Activated CD4-positive, alpha-beta T cell treated with anti-CD3 and anti-CD28 coated beads, Interleukin-2, Interleukin-6, amounts not matched to agents 100 ng/mL and 50 ng/mL, durations not matched to agents 16 hours and 8 hours (primary cell): ENCODE measurements at places on chromosomes 2 and 18.

DNA sequence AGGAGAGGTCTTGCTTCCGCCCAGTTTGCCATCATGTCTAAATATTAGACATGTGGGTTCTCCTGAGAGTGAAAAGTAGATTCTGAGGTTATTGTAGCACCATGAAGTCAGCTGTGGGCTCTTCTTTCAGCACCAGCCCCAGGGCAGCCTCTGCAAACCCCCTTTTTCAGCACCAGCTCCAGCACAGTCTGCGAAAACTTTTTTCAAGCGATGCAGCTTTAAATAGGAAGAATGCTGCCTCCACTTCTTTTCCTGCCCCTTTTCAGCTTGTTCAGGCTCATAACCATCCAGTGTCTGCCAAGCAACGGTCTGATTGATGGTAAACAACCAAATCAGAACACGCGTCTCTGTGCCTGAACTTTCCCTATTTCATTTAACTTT lies at the start of gene COL5A2:
TSS of gene COL5A2 (minus strand) at position 192 of the 381 bp plus-strand sequence. CDS start at position 35, 157 bp downstream.
- no peak for DNase-seq

DNA sequence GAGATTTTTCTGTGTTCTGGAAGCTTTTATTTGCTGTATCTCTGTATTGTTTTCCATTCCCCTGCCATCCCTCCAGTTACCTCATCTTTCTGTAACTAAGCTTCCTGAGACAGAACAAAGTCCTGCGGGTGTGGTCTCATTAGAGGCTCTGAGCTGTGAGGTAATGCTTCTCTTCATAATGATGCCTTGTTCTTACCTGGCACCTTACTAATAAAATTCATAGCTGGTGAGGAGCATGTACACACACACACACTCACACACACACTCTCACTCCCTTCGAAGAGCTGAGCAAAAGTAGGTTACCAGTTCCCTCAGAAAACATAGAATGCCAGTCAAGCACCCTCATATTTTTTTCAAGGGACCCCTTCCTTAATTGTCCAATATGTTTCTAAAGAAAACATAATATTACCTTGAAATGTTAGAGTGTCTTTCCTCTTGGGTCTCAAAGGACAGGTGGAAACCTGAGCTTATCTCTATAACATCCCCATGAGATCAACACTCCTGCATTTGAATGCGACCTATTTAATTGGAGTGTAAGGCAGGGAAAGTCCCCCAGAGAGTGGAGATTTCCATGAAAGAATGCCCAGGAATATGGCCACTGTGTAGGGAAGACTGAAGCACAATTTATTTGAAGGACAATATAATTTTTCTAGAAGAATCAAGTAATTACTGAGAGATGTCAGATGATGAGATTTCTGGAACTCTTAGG lies 161.6 kb upstream of the NCK2 start:
- no peak for DNase-seq

GRCh38 chr2:240189686-240190085 lies 49.2 kb upstream of the OTOS start:
- DNase-seq: no peak

DNA sequence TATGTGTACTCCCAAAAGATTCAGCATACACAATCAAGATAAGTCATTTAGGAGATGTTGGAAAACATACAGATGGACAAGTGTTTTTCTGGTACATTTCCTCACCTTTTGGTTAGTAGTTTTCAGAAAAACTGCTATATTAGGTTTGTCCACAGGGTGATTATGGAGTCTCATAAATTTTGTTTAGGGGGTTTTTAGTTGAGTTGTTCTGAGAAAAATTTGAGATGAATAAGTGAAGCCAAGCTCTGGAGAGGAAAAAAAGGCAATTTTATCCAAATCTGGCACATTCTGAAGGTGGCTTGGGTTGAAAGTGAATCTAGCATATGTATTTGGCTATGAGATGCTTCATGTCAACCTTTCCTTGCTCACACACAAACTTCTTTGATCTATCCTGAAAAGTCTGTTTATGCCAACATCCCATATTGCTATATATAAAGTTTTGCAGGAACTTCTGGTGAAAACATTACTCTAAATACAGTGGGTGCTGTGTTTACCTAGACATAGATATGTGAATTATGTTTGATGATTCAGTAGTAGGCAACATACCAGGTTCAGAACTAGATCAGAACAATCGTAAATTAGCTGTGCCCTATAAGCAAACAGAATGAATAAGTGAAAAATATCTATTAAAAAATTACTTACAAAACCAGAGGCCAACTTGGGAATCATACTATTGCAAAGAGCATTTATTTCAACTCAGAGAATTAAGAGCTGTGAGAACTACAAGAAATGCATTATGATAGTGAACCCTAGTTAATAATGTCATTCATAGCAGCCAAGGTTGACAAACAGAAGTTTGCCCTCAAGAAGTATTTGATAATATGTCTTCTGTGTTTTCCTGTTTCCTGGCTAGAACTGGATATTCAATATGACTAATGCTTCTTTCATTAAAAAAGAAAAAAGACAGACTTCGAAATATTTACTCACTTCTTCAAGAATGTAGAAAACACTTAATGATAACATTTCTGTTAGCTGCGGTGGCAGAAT lies 552.0 kb downstream of the IRS1 start:
- DNase-seq: no peak

GRCh38 chr18:13800505-13801259 lies 23.3 kb upstream of the MC5R start:
- DNase-seq: peak; percentile 68

DNA sequence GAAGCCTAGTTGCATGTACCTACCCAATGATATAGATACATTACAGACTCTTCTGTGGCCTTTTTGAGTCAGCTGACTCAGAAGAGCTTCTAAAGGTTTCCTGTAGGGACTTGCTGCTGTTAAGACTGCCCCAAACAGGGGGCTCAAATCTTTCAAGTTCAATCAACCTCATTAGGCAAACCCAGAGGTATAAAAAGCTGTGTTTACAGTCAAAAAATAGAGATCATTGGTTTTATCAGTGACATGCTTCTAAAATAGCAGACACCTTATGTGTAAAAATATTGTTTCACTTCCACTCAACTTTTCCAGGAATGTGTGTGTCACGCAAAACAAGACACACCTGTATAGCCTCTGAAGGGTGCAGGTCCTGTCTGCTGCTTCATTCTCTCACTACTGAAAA lies 624.3 kb upstream of the FANCL start:
- DNase-seq: peak; percentile 13

DNA sequence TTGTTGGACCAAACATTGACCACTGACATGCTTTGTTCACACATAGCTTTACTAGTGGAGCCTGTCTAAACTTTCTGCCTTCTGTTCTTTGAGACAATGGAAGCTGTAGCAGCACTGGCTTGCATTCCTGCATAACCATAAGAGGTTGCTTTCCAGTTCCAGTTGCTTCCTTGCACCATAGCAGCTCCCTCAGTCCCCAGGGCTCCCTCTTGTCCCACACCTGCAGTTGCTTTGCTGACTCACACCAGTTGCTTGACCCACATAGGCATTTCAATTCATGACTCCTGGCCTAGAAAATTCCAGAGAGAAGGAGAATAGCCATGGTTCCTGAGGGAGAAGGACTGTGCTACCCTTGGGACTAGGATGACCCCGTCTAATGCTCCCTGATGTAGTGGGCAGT lies 20.9 kb downstream of the SGPP2 start:
- no peak for DNase-seq

DNA sequence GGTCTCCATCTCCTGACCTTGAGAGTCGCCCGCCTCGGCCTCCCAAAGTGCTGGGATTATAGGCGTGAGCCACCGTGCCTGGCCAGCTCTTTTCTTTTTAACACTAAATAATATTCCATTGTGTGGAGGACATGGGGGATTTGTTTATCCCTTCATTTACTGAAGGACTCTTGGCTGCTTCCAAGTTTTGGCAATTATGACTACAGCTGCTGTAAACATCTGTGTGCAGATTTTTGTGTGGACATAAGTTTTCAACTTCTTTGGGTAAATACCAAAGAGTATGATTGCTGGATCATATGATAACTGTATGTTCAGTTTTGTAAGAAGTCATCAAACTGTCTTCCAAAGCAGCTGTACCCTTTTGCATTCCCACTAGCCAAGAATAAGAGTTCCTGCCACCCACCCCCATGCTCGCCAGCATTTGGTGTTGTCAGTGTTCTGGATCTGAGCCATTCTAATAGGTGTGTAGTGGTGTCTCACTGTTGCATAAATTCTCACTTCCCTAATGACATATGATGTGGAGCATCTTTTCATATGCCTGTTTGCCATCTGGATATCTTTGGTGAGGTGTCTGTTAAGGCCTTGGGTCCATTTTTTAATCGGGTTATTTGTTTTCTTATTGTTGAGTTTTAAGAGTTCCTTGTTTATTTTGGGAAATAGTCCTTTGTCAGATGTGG lies 52.2 kb downstream of the TNFRSF11A start:
- DNase-seq: no peak

GRCh38 chr2:38213619-38214167 lies 137.7 kb upstream of the CYP1B1 start:
- DNase-seq: peak; percentile 14

DNA sequence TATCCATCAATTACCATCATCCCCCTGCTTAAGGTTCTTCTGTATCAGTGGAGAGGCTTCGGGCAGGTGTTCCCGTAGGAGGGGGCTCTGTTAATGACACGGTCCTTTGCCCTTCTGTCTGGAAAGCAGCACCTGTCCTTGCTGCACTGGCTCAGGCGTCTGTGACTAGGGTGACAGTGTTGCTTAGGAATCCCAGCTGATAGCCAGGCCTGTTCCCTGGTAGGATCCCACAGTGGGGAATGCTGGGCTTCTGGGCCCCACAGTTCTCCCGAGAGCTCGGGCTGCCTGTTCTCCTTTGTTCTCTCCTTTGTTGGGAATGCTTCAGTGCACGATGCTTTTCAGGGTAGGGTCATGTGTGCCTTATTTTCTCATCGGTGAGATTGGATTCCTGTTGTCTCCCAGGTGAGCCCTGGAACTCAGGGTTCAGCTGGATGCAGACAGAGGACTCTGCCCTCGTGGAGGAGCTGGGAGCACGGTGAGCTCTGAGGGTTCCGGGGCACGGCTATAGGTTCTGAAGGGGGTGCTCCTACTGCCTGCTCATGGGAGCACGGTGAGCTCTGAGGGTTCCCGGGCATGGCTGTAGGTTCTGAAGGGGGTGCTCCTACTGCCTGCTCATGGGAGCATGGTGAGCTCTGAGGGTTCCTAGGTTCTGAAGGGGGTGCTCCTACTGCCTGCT lies 9.6 kb downstream of the SNTG2 start:
- no peak for DNase-seq

- no peak for DNase-seq
These were observed 8.9 kb downstream of the ADAM23 start for GRCh38 chr2:206452242-206452641.

GRCh38 chr2:47437287-47437686 lies 34.3 kb downstream of the MSH2 start:
- no peak for DNase-seq

DNA sequence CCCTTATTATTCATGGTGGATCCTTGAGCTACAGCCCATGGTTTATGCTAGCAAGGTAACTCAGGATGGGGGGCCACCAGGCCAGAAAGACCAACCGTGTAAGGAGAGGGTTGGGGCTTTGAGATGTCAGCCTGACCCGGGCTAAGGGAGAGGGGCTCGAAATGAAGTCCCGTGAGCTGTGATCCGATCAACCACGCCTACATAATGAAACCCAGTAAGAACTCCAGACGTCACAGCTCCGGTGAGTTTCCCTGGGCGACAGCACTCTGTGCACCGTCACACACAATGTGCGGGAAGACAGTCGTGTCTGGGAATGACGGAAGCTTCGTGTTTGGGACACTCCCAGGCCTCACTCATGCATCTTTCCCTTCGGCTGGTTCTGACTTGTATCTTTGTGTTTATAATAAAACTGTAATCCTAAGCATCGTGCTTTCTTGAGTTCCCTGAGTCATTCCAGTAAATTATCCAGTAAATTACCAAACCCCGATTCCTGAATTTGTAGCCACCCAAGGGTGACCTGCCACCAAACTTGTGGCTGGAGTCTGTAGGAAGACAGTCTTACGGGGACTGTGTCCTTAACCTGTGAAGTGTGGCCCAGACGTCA lies 44.2 kb downstream of the CYP27C1 start:
- no peak for DNase-seq

DNA sequence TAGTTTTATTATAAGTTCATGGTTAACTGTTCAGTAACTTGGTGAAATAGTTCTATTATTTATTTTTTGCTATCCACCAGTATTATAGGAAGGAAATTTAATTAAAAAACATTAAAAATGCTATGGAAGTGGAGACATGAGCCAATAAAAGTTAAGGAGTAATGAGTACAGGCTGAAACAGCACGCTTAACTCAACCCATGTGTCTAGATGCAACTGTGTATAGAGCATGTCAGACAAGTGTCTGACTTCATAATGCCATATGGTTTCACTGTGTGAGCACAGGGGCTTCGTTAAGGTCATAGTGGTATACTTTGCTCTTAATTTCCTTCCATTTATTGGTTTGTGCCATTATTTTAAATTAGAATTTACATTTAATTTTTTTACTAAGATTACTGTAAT lies 566.8 kb upstream of the NRP2 start:
- DNase-seq: no peak

DNA sequence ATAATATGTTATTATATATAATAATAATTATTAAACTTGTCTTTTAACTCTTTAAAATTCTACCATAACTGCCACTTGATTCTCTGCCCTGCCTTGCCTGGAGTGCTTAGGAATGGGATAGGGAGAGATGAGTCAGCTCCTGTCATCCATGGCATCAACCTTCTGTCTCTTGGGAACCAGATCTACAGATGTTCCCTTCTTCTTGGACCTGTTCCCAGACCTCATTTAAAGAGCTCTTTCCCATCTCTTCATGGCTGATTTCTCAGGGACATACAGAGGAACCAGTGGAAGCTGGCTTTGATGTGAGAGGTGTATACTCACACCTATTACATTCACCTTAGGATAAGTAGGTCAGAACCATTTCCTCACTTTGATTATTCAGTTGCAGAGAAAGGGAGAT lies 155.3 kb upstream of the MYO3B start:
- DNase-seq: no peak

DNA sequence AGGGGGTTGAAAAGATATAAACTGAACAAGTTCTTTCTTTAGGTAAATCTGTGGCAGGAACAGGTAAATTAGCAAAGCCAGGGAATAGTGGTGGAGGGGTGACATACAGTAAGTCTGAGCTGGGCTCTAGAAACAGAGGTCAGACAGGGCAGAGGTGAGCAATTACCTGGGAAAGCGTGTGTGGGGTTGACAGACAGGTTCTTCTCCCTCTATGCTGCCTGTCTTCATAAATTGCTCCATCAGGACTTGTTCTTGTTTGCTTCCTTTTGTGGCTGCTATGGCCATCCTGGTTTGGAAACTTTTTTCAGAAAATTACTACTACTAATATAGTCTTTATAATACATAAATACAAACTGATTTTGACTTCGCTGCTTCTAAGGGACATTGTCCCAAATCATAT lies 3.4 kb upstream of the ANKRD12 start:
- DNase-seq: no peak

DNA sequence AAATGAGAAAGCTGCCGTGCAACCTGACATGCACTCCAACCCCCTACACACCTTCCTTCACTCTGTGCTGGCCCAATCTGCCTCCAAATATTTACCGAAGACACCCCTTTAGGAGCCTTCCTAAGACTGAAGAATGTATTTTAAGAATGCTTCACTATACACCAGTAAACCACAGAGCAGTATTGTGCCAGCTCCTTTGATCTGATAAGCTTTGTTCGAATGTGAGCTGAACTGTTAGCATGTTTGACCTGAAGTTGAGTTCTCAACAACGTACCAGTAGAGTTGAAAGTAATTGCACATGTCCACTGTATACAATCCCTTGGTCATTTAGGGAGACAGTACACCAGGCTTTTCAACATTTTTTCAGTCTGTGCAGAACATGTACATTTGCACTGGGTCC lies 259.2 kb downstream of the TGIF1 start:
- no peak for DNase-seq

- DNase-seq: no peak
These were observed 259.1 kb upstream of the MYT1L start for GRCh38 chr2:2590141-2590540.
